Stimulated activated CD4-positive, alpha-beta T cell treated with anti-CD3 and anti-CD28 coated beads, Interleukin-1b, Interleukin-23, amount 100 ng/mL, for 1 hour (primary cell): ENCODE measurements at places on chromosomes 13 and 19.

DNA sequence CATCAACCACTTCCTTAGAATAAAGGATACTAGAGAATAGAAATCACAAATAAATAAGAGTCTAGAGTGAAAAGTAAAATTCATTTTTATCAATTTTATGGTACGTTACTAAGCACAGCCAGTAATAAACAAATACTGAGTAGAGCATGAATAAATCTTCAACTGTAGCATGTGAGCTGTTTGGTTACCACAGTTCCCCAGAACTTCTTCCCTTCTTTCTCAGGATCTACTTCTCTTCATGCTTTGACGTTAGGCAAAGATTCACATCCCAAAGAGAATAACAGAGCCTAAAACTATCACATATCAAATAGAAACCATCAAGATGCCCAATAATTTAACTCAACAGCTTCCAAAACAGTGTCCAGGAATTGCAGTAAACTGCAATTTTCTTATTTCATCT lies 7.4 kb downstream of the RUBCNL start:
- DNase-seq, result no peak

- no peak for DNase-seq
Observed at GRCh38 chr19:1933244-1933643, 7.7 kb upstream of the CSNK1G2 start.

DNA sequence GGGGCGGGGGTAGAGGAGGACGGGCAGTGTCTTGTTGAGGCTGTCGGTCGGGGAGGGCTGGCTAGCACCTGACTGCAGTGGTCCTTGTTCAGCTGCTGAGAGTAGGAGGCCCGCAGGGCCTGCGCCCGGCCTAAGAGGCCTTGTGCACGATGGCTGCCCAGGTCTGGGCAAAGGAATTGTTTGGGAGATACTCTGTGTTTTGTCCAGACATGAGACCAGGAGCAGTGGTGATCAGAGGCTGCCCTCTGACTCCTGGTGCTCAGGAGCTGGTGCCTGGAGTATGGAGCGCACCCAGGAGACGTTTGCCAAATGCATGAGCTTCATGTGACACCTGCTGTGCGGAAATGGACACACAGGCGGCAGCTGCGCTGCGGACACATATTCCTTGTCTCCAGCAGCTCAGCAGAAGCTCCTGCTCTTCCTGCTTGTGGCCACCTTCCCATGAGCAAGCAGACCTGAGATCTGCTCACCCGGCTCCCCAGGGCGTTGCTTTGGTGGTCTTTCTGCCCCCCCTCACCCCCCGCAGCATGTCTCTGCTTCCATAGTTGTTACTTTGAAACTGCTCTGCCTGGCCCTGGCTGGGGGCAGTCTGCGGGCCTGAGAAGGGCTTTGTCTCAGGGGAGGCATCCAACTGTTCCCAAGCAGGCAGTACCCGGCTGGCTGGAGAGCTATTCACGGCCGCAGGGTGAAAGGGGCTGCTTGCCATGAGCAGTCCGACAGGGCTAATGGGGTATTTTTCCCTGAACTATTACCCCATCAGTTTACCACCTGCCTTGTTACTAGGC lies 163.9 kb downstream of the TEX29 start:
- no peak for DNase-seq

DNA sequence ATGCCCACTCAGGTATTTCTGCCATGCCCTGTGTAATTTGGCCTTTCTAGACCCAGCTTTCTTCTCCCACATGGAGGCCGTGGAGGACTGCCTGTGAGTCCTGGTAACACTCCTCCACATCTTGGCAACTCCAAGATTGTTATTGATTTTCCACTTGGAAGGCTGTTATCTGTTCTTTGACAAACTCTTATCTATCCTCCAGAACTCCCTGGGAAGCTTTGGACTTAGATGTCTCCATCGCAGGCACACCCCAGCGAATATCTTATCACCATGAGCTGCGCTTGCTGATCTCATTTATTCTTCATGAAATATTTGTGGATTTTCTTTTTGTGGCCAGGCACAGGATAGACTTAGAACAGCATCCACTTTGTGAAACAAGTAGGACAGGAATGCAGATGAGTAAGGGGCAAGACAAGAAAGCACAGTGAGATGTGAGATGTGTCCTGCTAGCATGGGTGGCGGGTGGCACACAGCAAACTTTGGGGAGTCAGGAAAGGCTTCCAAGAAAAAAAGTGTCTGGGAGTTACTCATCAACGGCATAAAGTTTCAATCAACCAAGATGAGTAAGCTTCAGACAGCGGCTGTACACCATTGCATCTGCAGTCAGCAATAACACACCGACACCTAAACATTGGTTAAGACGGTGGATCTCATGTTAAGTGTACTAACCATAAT lies 84.5 kb upstream of the IRS2 start:
- DNase-seq, result no peak

DNA sequence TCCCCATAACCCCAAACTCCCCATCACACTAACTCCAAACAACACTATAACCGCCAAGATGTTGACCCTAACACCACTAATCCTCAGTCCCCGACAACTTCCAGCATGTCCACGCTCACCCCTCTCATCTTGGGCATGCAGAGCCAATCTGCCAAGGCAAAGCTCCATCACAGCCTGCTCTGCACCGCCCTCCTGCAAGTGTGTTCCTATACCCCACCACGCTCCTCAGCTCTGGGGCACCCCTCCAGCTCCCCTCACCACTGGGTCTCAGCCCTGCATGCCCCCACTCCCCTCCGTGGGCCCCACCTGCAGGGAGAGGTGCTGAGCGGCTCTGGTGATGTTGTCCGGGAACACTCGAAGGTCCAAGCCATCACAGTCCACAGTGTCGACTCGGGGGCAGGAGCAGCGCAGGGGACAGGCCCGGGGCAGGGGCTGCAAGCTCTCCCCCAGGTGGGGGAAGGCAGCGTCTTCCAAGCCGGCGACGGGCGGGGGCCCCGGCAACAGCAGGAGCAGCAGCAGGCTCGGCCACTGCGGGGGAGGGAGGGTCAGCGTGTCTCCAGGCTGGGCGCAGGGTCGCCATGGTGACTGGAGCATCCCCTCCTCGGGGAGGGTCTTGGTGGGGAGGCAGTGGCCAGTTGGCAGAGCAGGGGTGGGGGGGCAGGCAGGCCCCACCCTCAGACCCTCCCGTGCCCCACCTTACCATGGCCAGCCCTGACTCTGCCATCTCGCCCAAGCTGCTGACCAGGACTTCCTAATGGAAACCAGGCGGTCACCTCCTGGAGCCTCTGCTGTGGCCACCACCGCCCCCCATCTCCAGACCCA lies 527 bp downstream of the PODNL1 start:
- no peak for DNase-seq

- DNase-seq, result no peak
Observed at GRCh38 chr13:110392510-110393240, 85.6 kb downstream of the COL4A2 start.

GRCh38 chr19:8343483-8343844 lies 402 bp upstream of the KANK3 start:
- DNase-seq, result no peak

DNA sequence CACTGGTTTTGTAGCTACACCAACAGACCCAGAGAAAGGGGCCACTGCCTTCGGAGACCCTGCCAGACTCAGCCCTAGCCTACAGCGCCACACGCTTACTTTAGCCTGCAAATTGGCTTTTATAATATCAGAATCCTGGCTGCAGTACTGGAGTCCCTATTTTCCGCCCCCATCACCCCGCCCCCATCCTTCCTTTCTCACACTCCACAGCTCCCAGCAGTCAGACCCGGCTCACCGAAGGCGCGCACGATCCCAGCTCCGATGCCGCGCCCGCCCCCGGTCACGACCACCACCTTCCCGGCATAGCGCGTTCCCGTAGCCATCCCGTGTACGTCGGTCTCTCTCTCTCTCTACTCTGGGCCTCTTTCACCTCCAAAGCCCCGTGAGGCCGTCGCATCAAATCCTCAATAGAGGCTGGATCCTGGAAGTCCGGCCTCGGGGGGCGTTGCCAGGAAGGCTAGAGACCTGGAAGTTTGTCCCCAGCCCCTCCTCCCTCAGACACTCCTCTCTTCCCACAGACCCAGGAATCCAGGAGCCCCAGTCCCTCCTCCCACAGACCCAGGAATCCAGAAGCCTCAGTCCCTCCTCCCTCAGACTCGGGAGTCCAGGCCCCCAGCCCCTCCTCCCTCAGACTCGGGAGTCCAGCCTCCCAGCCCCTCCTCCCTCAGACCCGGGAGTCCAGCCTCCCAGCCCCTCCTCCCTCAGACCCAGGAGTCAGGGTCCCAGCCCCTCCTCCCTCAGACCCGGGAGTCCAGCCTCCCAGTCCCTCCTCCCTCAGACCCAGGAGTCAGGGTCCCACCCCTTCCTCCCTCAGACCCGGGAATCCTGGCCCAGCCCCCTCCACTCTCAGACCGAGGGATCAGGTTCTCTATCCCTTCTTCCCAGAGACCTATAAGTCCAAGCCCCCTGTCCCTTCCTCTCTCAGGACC lies at the start of gene HSD17B14:
TSS of gene HSD17B14 (minus strand) at position 403 of the 929 bp plus-strand sequence. CDS start at position 323, 80 bp downstream.
- DNase-seq, result no peak

DNA sequence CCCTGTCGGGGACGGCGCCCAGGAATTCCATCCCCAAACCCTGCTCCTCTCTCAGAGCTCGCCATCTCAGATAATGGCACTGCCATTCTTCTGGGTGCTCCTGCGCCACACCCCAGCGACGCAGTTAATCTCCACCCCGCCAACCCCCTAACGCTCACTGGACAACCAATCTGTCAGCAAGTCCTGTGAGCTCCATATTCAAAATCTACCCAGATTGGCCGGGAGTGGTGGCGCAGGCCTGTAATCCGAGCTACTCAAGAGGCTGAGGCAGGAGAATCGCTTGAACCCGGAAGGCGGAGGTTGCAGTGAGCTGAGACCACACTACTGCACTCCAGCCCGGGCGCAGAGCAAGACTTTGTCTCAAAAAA lies 18.6 kb downstream of the FCGBP start:
- DNase-seq, result no peak

- no peak for DNase-seq
Observed at GRCh38 chr13:40197049-40197448, 469.4 kb downstream of the FOXO1 start.

- DNase-seq, result no peak
Observed at GRCh38 chr19:1362387-1363257, 21.1 kb upstream of the NDUFS7 start.
